HFFc6 (cell line): ENCODE measurements at places on chromosomes 3 and 15. TPM values are rescaled to one million over a fixed set of nuclear protein-coding genes. Genes with fewer than 3 reads are reported as not detected.

- no peak for DNase-seq
These were observed 1.5 kb downstream of the CHST14 start for GRCh38 chr15:40472171-40472727.

The DGKG gene
- 0.47 and 0.54 TPM in 2 replicates for total RNA-seq

- peak; percentile 68 for DNase-seq
These were observed 72.9 kb upstream of the ATP10A start for GRCh38 chr15:25936004-25936403.

DNA sequence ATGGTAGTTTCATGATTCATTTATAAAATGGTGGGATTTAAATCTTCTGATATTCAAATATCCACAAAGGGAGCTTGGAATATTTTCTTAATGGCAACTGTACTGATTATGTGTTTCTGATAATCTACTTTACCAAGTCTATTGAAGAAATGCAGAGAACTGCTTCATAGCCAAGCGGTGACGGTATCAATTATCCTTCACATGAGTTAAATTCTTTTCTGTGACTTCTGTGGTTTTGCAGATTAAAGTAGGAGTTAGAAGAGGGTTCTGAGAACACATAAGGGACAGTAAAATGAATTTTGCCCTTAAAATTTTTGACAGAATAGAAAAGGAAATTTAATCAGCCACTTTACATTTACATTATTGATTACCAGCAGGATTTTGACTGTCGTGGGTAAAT is 563.2 kb downstream of the GBE1 start:
- DNase-seq, result no peak

DNA sequence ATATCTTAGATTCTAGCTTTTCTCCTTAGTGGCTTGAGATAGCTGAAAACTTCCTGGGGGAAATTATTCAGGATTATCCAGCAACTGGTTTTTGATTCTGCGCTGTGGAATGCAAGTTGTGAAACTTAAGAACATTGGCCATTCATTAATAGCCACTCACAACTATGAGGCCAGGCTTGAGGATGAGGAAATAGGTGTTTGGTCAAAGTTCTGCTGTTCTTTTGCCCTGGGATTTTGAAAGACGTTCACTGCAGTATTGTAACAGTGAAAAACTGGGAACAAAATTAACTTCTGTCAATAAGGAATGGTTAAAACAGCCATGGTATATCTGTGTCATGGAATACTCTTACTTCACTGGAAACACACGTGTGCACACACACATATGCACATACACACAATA is 44.1 kb downstream of the CTXND1 start:
- no peak for DNase-seq

DNA sequence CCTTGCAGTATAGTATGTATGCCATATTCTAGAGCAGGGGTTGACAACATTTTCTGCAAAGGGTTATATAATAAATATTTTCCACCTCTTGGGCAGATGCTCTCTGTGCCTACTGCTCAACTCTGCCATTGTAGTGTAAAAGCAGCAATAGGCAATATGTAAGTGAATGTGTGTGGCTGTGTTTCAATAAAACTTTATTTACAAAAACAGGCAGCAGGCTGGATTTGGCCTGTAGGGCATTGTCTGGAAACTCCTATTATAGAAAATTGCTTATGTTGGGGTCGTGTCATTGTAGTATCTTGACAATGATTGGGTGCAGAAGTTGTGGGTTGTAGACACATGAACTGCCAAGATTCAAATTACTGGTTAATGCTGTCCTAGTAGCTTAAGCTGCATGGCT is 153.6 kb upstream of the CNTN3 start:
- no peak for DNase-seq

The TEX55 gene
- not detected in 3 replicates for total RNA-seq

GRCh38 chr3:149871855-149872254 is 58.8 kb downstream of the RNF13 start:
- no peak for DNase-seq

The ITPKA gene
- 1.6 to 2.6 TPM (median 2.2 TPM) in 3 replicates for total RNA-seq

DNA sequence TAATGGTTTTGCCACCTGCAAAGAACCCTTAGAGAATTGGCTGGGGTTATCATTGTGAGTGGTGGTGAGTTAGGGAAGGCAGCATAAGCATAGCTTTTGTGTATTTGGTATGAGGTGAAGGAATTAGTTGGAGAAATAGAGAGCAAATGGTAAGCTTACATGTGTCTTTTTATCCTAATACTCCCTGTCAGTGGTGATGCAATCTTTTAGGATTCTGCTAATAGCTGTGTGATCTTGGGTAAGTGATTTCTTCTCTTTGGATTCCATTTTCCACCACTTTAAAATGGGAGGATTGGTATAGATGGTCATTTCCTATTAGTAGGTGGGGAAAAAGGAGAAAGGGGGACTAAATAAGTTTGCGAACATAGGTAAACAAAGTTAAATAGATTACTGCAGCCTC is 30.9 kb downstream of the PIAS1 start:
- no peak for DNase-seq

DNA sequence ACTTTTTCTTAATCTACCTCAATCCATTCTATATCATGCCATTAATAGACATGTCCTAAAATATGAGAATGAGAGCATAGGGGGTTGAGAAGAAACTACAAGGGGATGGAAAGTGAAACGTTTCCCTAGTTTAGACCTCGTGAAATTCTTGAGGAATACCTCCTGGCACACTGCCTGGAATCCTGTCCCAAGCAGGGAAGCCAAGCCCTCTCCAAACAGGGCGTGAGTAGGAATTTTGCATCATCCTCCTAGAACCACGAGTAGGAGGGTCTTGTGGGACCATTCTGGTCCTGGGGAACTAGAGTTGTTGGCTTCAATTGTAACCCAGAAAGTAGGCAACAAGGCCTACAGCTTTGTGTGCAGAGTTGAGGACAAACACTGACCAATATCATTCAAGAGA is 19.6 kb upstream of the C3orf80 start:
- DNase-seq, result no peak

DNA sequence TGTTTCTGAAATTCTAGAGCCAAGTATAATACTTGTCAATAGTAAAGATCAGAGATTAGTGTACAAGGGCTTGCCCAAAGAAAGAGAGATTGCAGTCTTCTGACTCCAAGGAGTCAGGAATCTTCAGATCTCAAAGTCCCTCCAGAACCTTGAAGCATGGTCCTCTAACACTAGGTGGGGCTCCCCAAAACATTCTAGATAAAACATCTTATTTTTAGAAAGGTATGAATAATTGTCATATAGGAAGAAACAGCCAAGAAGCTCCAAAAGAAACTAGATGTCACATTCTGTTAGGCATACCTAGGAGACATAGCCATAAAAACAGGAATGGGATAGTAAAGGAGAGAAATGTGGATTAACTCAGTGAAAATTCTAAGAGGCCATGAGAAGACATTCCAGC is 10.7 kb downstream of the MUC13 start:
- peak; percentile 42 for DNase-seq

DNA sequence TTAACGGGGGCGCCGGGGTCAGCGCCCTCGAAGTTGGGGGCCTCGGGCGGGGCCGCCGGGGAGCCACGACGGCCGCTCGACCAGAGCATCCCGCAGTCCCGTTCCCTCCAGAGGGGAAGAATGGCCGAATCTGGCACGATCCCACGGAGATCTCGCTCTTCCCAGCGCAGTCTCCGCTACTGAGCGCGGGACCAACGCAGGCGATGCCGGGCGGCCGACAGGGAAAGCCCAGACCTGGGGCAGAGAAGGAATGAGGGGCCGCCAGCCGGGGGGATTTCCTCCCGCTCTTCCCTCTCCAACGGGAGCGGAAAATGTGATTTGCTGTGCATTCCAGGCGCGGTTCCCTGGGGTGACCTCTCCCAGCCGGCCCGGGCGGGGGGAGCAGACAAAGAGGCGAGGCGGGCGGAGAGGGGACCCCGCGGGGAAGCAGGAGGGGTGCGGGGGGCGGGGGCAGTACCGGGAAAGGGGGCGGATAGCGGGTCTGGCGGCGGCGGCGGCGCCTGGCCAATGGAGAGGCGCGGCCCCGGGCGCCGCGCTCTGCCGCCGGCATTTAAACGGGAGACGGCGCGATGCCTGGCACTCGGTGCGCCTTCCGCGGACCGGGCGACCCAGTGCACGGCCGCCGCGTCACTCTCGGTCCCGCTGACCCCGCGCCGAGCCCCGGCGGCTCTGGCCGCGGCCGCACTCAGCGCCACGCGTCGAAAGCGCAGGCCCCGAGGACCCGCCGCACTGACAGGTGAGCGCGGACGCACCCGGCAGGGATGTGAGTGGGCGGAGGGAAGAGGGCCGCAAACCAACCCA is at the start of gene GREM1:
GREM1 (plus strand) TSS at position 579 of the 801 bp plus-strand sequence. CDS start 12,687 bp downstream, outside the sequence.
- DNase-seq, result peak; percentile 71

The SLC12A1 gene
- not detected in 2 replicates for total RNA-seq

DNA sequence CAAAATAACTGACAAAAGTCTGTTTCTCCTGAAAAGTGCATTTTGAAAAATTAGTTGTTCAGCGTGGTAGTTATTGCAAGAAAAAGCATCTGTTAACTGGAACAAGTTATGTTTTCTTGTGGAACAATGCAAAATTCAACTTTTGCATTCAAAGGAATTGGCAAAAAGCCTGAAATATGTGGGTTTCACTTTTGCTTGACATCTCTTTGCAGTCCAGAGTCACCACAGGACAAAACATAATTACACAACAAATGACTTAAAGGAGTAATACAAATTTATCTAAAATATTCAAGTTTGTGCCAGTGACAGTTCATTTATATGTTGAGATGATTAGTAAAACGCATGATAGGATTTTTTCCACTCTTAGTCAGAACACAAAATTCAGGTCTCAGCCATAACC is 96.3 kb upstream of the P2RY1 start:
- DNase-seq, result no peak

DNA sequence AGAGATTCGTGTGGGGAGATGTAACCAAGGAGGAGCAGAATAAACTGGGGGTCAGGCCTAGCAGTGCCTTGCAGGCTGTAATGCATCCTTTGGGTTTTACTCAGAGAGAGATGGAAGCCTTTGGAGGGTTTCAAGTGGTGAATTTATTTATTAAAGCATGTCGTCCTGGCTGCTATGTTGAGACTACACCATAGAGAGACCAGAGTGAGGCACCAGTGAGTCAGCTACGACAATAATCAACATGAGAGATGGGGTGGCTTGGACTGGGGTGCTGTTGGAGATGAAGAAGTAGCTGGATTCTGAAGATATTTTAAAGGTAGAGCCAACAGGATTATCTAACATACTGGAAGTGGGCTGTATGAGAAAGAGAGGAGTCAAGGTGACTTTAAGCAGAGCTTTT is 335.3 kb upstream of the ARHGEF26 start:
- no peak for DNase-seq

- no peak for DNase-seq
These were observed 107.2 kb upstream of the ALDH1A3 start for GRCh38 chr15:100772478-100772877.

- peak; percentile 46 for DNase-seq
These were observed 131.2 kb downstream of the KLF13 start for GRCh38 chr15:31457631-31458526.

The NANOGP8 gene
- total RNA-seq, result not detected in 3 replicates

DNA sequence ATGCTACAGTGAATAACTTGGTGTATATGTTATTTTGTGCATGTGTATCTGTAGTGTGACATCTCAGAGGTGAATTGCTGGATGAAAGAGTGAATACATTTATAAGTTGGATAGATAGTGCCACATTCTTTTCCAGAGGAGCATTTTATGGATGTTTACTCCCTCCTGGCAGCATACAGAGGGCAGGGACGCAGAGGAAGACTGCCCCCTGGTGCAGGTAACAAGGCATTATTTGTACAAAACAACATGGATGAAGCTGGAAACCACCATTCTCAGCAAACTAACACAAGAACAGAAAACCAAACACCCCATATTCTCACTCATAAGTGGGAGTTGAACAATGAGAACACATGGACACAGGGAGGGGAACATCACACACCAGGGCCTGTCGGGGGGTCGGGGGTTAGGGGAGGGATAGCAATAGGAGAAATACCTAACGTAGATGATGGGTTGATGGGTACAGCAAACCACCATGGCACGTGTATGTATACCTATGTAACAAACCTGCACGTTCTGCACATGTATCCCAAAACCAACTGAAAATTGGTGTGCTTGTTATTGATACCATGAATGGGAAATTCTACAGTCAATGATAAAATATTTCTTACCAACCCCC is 57.9 kb upstream of the CTXND1 start:
- peak; percentile 31 for DNase-seq

- no peak for DNase-seq
These were observed 12.8 kb downstream of the H1-8 start for GRCh38 chr3:129555616-129556357.

- no peak for DNase-seq
These were observed 133.1 kb upstream of the IGSF10 start for GRCh38 chr3:151593928-151594327.

- DNase-seq, result no peak
These were observed 28.8 kb downstream of the GBE1 start for GRCh38 chr3:81732642-81733041.

The C3orf18 gene
- total RNA-seq, result 12.7 to 15.6 TPM (median 12.9 TPM) in 3 replicates

DNA sequence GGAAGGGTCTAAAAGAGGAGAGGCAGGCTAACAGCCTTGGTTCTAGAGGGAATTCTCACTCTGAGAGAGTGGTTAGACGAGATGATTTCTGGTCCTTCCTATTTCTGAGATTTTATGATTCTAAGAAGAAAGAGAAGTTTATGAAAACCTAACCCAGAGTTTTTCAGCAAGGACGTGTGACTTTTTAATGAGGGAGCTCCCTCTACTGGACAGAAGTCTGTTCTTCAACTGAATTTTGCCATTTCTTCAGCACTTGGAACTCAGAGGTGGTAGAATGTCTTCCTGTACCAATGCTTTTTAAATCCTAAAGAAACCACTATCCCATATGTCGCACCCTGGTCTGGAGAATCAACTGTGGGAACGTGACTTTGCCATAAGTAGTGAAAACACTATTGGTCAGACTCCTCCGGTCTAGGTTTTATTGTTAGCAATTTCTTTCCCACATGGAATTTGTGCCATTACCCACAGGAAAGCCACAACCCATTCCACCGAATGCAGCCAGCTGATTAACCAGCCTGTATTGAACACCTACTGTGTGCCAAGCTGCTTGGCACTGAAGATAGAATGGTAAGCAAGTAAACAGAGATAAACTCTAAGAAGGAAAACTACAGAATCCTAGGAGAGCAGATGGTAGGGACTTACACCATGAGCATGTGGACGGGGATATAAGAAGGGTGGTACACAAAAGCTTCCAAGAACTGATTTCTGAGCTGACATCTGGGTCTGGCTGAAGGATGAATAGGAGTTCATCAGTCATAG is 199.5 kb upstream of the LMCD1 start:
- DNase-seq, result peak; percentile 55
